Amygdala (tissue), 56 donors: ENCODE measurements at places on chromosomes 13 and 19.

- no peak for DNase-seq
These were observed 39.3 kb downstream of the CEACAM1 start for GRCh38 chr19:42488783-42489521.

DNA sequence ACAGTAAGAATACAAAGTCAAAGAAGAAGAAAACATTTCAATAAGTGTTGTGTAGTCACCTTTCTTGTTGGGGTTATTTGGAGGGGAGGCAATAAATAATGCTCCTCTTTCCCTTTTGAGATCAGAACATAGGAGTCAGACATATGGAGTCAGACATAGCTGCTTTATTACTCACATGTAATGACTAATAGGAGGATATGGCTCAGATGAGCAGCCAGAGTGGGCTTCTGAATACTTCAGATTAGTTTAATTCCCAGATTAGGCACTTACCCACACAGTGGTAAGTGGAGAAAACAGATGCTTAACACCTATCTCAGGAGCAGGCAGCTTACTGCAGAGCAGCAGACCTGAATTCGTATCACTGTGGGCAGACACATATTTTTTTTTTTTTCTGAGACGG, 31.7 kb upstream of the C1QTNF9B start:
- no peak for DNase-seq

DNA sequence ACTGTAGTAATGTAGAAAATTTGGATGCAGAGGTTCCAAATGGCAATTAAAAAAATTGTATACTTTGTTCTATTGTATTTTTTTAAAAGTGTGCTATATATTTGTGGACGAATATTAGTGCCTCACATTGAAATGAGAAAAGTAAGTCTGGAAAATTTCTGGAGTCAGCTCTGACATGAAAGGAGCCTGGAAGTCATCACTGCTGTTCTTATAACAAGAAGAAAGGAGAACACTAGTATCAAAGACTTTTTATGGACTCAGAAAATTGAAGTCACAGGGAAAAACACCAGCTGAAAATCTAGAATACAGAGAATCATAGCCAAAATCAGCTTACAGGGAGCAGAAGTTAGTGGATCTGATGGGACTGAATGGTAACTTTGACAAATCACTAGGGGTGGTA, 1450.7 kb upstream of the SPRY2 start:
- DNase-seq = no peak

DNA sequence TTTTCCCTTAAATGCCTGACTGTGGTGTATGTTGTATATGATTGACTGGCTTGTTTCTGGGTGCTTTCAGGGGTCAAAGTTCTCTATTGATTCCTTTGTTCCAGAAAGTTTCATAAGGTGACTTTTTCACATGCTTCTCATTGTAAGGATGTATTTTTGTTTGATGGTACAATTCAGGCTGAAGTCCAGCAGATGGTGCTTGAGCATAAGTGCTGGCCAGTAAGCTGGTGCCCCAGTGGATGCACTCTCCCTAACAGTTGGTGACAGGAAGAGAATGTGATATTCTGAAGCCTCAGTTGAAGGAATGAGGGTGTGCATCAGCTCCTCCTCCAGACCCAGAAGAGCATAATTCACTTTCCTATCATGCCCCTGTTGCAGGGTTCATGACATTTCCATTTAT, 1941.6 kb upstream of the PRR20A start:
- DNase-seq = no peak

GRCh38 chr13:96728463-96728862, 265.8 kb downstream of the OXGR1 start:
- no peak for DNase-seq

DNA sequence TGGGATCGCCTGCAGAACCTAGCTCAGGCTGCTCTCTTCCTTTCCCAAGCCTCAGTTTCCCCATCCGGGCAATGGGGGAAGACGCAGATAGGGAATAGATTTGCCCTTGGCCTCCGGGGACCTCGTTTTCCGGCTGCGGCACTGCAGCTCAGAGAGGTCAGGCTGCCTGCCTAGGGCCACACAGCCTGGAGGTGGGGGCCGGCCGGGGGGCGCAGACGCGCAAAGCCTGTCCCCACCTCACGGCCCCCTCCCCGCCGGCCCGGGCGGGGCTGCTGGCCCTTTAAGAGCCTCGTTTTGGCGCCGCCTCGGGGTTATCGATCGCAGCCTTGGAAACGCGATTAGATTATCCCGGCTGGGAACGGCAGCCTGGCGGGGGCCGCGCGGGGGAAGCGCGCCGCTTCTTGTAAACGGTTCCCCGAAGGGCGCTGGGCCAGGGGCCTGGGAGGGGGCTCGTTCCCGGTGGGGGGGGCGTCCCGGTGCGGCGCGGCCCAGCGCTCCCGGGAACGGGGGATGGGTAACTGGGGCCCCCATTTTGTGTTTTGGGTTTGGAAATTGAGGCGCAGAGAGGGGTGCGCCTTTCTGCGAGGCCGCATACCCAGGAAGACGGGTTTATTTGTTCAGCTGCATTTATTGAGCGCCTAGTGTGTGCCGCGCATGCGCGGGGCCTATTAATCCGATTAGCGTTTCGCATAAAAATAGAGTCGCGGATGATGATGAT, 23.4 kb upstream of the TCF3 start:
- DNase-seq = no peak
